ENCODE measurements at places on chromosomes 12 and 14.

DNA sequence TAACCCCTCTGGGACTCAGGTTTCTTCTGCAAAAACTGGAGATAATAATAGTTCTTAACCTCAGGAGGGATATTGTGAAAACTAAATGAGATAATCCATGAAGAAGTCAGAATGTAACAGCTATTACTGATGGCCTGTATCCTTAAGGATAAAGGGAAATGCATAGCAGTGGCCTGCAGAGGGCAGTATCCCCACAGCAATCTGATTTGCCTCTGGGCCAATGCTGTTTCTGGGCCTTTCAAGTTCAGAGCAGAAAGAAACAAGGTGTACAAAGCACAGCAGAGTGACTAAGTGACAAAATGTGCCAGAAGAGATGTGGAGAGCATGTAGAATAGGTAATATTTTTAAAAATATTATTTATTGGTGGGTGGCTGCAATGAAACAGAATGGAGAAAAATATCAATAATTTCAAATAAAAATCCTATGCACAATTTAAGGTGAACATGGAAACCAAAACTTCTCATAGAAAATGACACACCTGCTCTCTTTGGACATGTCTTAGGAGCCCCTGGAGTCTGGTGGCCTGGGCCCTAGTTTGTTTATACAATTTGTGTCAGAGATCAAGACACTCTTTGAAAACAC, 90.3 kb downstream of the C12orf75 start:
- DNase-seq: peak; percentile 14

GRCh38 chr12:47231456-47231855, 151.7 kb upstream of the AMIGO2 start:
- DNase-seq: no peak

GRCh38 chr12:73361864-73362230, 1089.7 kb downstream of the TRHDE start:
- DNase-seq: no peak

DNA sequence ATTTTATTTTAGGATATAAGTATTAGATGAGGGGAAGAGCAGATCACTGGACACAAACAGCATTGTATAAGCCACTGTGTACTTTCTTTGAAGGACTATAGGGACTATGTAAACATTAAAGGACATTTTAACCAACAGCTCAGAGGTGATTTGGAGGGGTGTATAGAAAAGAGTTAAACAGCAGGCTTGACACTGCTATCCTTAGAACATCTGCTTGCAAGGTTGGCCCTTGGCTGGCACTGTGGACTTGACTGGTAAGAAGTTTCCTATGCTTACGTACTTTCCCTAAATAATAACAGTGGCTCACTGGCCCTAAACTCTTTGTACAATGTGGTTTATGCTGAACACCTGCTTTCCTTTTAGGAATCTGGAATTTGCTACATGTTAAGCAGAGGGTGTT, 28.7 kb downstream of the ZFYVE26 start:
- no peak for DNase-seq

- DNase-seq: no peak
Observed at GRCh38 chr12:58248599-58248998, 307.2 kb downstream of the ATP23 start.

DNA sequence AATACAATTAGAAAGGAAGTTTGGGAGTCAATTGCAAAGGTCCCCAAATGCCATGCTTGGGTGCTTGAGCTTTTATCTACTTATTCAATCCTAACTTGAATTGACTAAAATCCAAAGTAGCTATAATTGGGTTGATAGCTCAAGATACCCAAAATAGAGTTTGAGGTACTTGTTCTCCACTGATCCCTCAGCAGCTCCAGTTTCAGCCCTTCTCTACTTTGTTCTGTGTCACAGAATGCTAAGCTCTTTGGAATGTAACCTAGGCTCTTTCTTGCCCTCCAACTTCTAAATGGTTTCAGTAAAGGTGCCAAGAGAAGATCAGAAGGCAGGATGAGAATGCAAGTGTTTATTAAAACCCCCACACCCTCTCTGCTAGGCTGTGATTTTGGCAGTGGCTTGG, 251.4 kb upstream of the CLEC14A start:
- DNase-seq: no peak

DNA sequence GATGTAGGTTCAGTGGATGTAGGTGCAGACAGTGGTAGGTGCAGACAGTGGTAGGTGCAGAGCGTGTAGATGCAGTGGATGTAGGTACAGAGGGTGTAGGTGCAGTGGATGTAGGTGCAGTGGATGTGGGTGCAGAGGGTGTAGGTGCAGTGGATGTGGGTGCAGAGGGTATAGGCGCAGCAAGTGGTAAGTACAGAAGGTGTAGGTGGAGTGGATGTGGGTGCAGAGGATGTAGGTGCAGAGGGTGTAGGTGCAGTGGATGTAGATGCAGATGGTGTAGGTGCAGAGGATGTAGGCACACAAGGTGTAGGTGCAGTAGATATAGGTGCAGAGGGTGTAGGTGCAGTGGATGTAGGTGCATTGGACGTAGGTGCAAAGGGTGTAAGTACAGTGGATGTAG, 86.0 kb downstream of the HECTD4 start:
- no peak for DNase-seq

- no peak for DNase-seq
Observed at GRCh38 chr12:108424026-108424425, 84.9 kb upstream of the CMKLR1 start.
